Skin of body (tissue), 3 donors: ENCODE measurements at places on chromosomes 4 and X. TPM values are rescaled to one million over a fixed set of nuclear protein-coding genes. Genes with fewer than 3 reads are reported as not detected.

DNA sequence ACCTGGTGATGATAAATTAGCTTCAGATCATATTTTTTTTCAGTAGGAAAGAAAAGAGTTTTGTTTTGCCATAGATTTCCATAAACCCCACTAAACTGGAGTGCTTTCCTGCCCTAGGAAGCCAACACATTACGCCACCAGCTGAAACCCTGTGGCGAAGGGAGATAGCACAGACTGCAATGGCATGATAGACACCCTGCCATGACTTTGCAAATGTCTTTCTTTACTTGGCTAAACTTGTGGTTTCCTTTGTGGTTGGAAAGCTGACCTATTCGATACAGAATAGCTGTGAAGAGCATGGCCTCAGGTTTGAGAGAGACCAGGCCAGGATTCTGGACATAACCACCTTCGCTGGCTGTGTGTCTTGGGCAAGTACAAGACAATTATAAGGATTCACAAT is 19.1 kb downstream of the MFAP3L start:
- no peak for DNase-seq

DNA sequence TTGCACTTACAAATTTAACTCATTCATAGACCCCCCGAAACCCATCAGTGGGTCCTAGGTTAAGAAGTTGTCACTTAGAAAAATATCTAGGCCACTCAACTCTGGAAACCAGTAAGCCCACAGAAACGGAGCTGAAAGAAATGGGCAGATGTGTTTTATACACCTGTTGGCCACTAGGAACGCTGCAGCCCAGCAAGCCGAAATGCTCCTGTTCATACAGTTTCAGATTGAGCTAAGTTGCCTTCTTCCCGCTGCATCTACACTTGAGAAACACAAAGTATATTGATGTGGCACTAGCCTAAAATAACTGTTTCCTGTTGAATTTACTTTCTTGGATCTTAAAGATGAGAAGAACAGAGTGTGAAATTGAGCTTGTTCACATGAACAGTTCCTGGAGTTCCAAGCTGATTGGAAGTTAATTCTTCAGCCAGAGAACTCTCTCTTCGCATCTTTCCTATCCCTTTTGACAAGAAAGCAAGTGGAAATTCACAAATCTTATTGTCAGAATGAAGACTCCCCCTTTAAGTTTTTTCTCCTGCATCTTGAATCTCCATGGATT is 174.1 kb downstream of the RBMX2 start:
- no peak for DNase-seq

- DNase-seq, result no peak
Measured at GRCh38 chr4:79399076-79399475, 9.0 kb downstream of the GK2 start.

DNA sequence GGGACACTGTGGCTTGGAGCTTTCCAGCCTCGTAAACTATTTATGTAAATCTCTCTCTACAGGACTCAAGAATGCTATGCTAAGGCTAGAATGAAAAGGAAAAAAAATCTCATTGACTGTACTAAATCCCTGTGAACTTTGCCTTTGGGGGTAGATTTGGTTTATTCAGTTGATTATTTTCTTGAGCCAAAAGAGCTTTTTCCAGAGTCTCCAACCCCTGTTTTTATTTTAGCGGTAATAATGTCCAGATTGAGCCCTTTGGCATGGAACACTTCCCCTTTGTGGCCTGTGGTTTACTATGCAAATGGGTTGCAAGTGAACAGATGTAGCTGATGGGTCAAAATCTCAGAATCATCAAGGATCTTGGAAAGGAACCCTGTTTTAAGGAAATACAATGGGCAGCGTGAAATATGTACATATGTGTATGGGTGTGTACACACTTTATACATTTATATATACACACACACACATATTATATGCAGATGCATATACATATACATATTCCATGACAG is 72.9 kb downstream of the FAM9B start:
- no peak for DNase-seq

GRCh38 chrX:109797311-109797975 is 64.4 kb upstream of the ACSL4 start:
- no peak for DNase-seq

DNA sequence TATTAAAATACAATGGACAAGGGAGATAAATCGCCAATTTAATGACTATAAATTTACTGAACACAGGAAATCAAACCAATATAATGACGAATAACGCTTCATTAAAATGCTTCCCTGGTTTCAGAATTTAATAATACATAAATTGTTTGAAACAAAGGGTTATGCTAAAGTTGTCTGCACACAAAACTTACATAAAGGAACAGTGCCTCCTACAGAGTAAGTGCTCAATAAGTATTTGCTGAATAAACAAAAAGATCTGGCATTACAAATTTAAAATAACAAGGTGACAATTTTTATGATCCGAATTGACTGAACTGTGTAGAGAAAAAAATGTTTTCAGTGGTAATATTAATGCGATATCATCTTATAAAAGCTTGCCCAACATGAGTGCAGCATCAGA is 69.6 kb downstream of the NOCT start:
- DNase-seq, result peak; percentile 21

DNA sequence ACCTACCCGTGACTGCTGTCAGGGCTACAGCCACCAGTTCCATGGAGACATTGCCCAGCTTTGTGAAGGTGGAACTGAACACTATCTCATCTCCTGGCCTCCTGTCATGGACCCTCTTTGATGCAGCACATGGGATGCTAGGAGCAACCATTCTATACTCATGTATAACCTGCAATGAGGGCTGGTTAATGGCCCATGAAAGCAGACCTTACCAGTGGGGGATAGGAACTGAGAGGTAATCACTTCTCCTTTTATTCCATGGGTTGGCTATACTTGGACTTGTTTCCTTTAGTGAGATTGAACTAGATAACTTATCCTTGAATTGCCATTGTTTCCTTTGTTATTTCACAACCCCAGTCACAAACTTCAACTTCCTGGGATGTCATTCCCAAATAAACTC is 310.6 kb downstream of the BMPR1B start:
- DNase-seq, result no peak

DNA sequence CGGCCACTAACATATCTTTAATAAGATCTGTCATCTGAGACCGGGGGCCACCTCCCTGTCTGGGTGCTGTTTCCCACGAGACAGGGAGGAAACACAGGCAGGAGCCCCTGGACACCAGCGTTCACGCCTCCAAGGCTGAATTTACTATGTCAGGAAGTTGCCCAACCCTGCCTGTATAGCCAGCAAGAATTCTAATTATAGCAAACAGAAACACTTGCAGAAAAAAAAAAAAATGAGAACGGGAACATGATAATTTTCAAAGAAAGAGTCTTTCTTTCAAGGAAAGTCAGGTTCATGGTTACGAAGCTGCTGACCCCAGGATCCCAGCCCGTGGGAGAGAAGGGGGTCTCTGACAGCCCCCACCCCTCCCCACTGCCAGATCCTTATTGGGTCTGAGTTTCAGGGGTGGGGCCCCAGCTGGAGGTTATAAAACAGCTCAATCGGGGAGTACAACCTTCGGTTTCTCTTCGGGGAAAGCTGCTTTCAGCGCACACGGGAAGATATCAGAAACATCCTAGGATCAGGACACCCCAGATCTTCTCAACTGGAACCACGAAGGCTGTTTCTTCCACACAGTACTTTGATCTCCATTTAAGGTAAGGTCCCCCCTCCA is at the start of gene IL3RA:
IL3RA (plus strand) TSS at position 455 of the 613 bp plus-strand sequence. CDS start 4,981 bp downstream, outside the sequence.
- no peak for DNase-seq

DNA sequence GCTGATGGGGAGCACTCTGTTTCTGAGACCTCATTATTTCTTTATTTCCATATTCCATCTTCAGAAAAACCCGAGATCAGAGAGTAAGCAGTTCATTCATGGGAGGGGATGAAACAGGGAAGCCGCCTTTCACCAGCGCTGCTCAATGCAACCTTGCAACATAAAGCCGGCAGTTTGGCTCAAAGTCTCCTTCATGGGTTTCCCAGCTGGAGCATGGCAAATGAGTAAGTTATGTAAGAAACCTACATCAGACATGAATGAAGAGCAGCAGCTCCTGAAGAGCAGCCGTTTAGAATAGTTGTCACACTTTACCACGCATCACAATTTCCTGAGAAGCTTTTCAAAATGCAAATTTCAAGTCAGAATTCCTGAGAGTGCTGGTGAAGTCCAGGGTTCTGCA is 578.8 kb downstream of the FSTL5 start:
- no peak for DNase-seq

- peak; percentile 84 for DNase-seq
Measured at GRCh38 chr4:81405900-81406401, 65.8 kb downstream of the RASGEF1B start.

- no peak for DNase-seq
Measured at GRCh38 chr4:79413886-79414285, 5.9 kb upstream of the GK2 start.

- no peak for DNase-seq
Measured at GRCh38 chr4:31918891-31919290, 1198.7 kb downstream of the PCDH7 start.

GRCh38 chr4:36326476-36327029 is 45.1 kb downstream of the DTHD1 start:
- no peak for DNase-seq

GRCh38 chr4:102143433-102143832 is 201.8 kb downstream of the SLC39A8 start:
- no peak for DNase-seq

GRCh38 chrX:129772796-129773431 is 6.8 kb upstream of the SASH3 start:
- no peak for DNase-seq

- no peak for DNase-seq
Measured at GRCh38 chr4:14887842-14888433, 114.3 kb upstream of the CPEB2 start.

- DNase-seq, result no peak
Measured at GRCh38 chr4:177938226-177938625, 496.0 kb upstream of the AGA start.

The SLC9B1 gene
- total RNA-seq, result 7.2 TPM

The MAP3K15 gene
- total RNA-seq, result 0.49 TPM

The POU4F2 gene
- not detected for total RNA-seq

The CFP gene
- 2.5 TPM for total RNA-seq

The LRIT3 gene
- total RNA-seq, result 0.10 TPM

The GATA1 gene
- 1.1 TPM for total RNA-seq

The ETDB gene
- not detected for total RNA-seq

The ZC4H2 gene
- total RNA-seq, result 5.0 TPM

The RBM46 gene
- not detected for total RNA-seq

The AFF2 gene
- 5.9 TPM for total RNA-seq
